A549 treated with CORT108297 at 1 μM for 4 hours (cell line): ENCODE measurements at places on chromosomes 7 and 10. TPM values are rescaled to one million over a fixed set of nuclear protein-coding genes. Genes with fewer than 3 reads are reported as not detected.

Gene PNLIPRP3
- total RNA-seq, result 0.03 TPM in 1 of 5 replicates, not detected in the others

Gene HTRA1
- total RNA-seq, result 53.6 to 68.1 TPM (median 54.4 TPM) in 5 replicates

Gene COL1A2
- 0.01 to 0.08 TPM (median 0.07 TPM) in 3 of 5 replicates, not detected in the others for total RNA-seq

Gene HTR5A
- not detected in 5 replicates for total RNA-seq

Gene AKR1D1
- total RNA-seq, result not detected in 5 replicates

Gene LGI1
- total RNA-seq, result not detected in 5 replicates

Gene DYNC1I1
- total RNA-seq, result 0.05 to 0.24 TPM (median 0.16 TPM) in 5 replicates

Gene PTF1A
- total RNA-seq, result not detected in 5 replicates

Gene GRID1
- 0.18 to 0.44 TPM (median 0.24 TPM) in 5 replicates for total RNA-seq

Gene OGA
- 64.1 to 85.5 TPM (median 67.9 TPM) in 5 replicates for total RNA-seq

Gene DPY19L1
- total RNA-seq, result 40.9 to 45.7 TPM (median 43.9 TPM) in 5 replicates

Gene TRIM50
- not detected in 5 replicates for total RNA-seq

Gene SPDYE9
- not detected in 5 replicates for total RNA-seq

Gene AKR1C4
- 0.22 to 0.42 TPM (median 0.30 TPM) in 5 replicates for total RNA-seq

Gene HHEX
- total RNA-seq, result 14.4 to 15.8 TPM (median 14.9 TPM) in 5 replicates

Gene GPC2
- total RNA-seq, result 0.82 to 1.5 TPM (median 1.1 TPM) in 5 replicates

Gene ETV1
- 1.3 to 3.5 TPM (median 3.4 TPM) in 5 replicates for total RNA-seq

Gene TAS2R5
- total RNA-seq, result 0.24 to 0.47 TPM (median 0.35 TPM) in 5 replicates

Gene POLR3A
- total RNA-seq, result 13.0 to 14.8 TPM (median 14.0 TPM) in 5 replicates

Gene TAS2R41
- not detected in 5 replicates for total RNA-seq

Gene TMEM229A
- total RNA-seq, result not detected in 5 replicates
